Activated T-helper 1 cell treated with Interleukin-2 at 50 U/mL for 16 hours (primary cell): ENCODE measurements at places on chromosomes 1 and 21.

- DNase-seq: no peak
Measured at GRCh38 chr1:10632691-10633090, 157.9 kb downstream of the PEX14 start.

- no peak for DNase-seq
Measured at GRCh38 chr21:19608101-19608621, 1204.6 kb upstream of the TMPRSS15 start.

DNA sequence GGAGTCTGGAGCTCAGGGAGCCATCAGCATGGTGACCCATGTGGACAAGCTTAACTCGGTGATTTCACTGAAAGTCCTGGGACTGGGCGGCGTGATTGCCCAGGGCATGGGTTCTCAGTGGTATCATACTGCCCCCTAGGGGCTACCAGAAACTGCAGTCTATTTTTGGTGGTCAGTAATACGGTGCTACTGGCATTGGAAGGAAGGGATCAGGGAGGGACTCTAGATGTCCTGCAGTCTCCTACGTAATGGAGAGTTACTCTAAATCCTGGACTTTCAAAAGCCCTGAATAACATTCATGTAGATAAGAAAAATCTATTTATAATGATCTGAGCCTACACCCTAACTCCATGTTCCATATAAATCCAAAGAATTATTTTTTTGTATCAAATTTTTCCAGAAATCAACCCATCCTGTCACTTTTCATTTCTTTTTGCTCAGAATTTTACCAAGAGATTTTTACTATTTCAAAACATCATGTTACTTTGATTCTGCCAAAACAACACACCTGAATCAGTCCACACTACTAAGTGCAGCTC lies 37.3 kb downstream of the PABPC4 start:
- DNase-seq: no peak

- peak; percentile 65 for DNase-seq
Measured at GRCh38 chr1:44786138-44786840, 1.7 kb downstream of the BEST4 start.

DNA sequence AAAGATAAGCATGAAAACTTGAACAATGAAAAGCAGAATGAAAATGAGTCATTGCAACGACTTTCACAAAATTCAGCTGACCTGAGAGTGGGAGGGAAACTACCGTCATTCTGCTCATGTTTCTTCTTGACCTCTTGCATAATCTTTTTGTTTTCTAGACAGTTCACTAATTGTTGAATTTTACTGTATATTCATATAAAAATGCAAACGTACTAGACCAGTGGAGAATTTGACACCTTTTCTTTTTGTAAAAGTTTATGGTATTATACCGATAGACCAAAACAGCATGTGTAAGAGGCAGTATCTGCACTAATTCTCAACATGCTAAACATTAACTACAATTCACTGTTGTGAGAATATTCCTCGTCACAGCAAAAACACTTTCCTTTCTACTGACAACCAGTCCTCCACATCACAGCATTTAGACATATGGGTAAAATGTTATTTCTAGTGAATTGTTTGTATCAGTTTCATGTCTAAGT lies 137.8 kb downstream of the GREM2 start:
- DNase-seq: no peak

DNA sequence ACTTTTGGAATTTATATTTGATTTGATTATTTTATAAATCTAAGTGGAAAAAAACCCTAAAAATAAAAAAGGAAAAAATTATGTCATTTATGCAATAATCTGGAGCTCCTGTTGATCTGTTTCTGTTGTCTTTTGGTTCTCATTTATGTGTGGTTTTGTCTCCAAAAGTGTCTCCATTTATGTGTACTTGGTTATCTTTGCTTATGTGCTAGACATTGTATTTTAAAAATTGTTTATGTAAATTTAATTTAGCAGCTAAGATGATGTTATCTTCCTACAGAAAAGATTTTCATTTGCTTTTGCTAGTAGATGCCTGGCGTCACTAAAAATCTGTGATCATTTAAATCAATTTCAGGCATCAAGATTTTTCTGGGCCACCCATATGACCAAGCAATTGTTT lies 95.7 kb downstream of the OSBPL9 start:
- no peak for DNase-seq

- no peak for DNase-seq
Measured at GRCh38 chr21:46081022-46081861, 16.7 kb upstream of the COL6A2 start.
